T-helper 9 cell (primary cell): ENCODE measurements at places on chromosomes 1 and 21.

GRCh38 chr1:243943671-243944428, 93.8 kb upstream of the AKT3 start:
- DNase-seq: no peak

DNA sequence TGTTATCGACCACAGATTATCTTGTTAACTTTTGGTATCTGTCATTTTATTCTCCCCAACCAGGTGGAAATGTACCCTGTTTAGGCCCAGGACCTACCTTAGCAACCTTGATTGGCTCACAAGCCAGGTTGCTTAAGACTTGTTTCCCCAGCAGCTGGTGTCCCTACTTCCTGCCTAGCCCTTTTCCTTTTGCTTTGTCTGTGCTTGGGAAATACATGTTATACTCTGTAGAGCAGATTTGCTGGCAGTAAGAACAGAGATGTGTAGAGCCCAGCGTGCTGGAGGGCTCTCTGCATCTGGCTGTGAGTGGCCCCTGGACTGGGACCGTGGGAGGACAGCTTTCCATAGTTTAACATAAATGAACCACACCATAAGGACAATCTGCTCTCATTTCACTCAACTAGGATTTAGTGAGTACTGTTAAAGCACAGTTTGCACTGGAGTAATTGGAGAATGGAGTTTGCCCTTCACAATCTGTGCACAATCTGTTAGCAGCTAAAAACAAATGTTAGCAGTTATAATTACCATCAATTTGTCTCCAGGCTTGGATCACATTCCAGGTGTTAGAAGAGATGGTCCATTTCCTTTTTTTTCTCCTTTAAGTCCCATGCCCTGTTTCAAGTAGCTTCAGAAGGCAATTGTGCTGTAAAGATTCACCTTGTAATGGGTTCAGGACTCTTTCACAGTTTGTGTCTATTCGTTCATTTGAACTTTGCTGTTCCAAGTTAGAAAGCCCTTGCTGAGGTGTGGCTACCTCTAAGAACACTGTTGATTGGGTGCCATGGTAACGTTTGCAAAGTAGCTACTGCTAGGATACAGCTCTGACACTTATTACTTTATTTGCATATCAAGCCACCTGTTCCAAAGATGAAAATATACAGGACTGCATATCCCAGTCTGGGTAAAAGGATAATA, at the start of gene APOBEC4:
Gene APOBEC4 (minus strand): TSS at position 770 of the 915 bp plus-strand sequence. CDS start 4,535 bp downstream, outside the sequence.
- no peak for DNase-seq

GRCh38 chr1:212587016-212587887, 21.3 kb upstream of the ATF3 start:
- no peak for DNase-seq

GRCh38 chr1:164726235-164726634, 167.3 kb downstream of the PBX1 start:
- no peak for DNase-seq
